ENCODE measurements at places on chromosomes 4 and X. TPM values are rescaled to one million over a fixed set of nuclear protein-coding genes. Genes with fewer than 3 reads are reported as not detected.

The MTNR1A gene
- 2.0 TPM for polyA plus RNA-seq

The POLR2B gene
- 104 TPM for polyA plus RNA-seq

The TLR2 gene
- polyA plus RNA-seq = 6.7 TPM

The DCAF12L2 gene
- polyA plus RNA-seq = 2.3 TPM

The PRSS48 gene
- polyA plus RNA-seq = not detected

The ZNF827 gene
- 35.3 TPM for polyA plus RNA-seq

The OPRPN gene
- polyA plus RNA-seq = not detected

The GPR50 gene
- polyA plus RNA-seq = not detected

The CSAG3 gene
- polyA plus RNA-seq = not detected

The RHOXF2 gene
- 0.06 TPM for polyA plus RNA-seq

The NUDT11 gene
- polyA plus RNA-seq = 16.0 TPM

The RTL5 gene
- 22.1 TPM for polyA plus RNA-seq

The TMPRSS11F gene
- polyA plus RNA-seq = 0.08 TPM

The TBCK gene
- 51.4 TPM for polyA plus RNA-seq

The RAB33A gene
- 0.70 TPM for polyA plus RNA-seq

The EXOC1L gene
- polyA plus RNA-seq = not detected

The KANTR gene
- polyA plus RNA-seq = 14.2 TPM

The TEX13C gene
- polyA plus RNA-seq = not detected

The FAM9B gene
- polyA plus RNA-seq = 0.18 TPM

The UGT2A1 gene
- polyA plus RNA-seq = 21.3 TPM

The GCNA gene
- polyA plus RNA-seq = 2.3 TPM
